Foreskin keratinocyte (primary cell): ENCODE measurements at places on chromosomes 12 and 14. TPM values are rescaled to one million over a fixed set of nuclear protein-coding genes. Genes with fewer than 3 reads are reported as not detected.

GRCh38 chr12:42695490-42695995 is 106.0 kb upstream of the PRICKLE1 start:
- no peak for DNase-seq

- DNase-seq = no peak
Measured at GRCh38 chr12:103548622-103549601, 38.2 kb upstream of the STAB2 start.

GRCh38 chr14:68958553-68958952 is 20.5 kb downstream of the ACTN1 start:
- DNase-seq = no peak

DNA sequence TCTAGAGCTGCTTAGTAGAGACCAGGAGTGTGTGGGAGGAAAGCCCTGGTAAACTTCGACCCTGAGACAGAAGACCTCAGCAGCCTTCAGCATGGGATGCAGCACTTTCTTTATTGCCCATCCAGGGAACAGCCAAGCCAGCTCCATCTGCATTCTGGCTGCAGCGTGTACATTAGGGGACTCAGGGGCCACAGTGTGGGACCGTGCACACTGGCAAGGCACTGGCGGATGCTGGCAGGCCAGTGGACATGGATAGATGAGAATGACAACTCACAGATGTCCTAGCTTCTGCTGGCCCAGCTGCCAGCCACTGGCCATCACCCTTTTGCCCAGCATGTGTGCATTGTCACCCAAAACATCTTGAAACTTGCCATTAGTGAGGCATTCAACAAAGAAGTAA is 12.5 kb downstream of the PLD4 start:
- no peak for DNase-seq

DNA sequence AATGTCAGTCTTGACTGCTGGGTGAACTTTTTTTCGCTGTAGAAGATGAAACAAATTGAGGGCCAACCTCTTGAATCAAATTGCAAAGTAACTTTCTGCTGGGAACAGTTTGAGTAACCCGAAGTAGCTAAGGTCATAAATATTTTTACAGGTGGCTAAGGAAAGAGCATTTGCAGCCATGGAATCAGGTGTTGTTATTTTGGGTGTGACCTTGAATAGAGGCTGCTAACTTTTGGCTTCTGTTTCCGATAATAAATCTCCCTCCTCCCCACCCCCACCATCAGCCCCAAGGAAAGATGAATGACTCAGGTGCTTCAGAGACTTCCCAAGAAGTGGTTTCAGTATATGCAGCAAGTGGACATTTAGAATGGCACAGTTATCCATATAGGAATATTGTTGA is 571.7 kb downstream of the DIO2 start:
- no peak for DNase-seq

DNA sequence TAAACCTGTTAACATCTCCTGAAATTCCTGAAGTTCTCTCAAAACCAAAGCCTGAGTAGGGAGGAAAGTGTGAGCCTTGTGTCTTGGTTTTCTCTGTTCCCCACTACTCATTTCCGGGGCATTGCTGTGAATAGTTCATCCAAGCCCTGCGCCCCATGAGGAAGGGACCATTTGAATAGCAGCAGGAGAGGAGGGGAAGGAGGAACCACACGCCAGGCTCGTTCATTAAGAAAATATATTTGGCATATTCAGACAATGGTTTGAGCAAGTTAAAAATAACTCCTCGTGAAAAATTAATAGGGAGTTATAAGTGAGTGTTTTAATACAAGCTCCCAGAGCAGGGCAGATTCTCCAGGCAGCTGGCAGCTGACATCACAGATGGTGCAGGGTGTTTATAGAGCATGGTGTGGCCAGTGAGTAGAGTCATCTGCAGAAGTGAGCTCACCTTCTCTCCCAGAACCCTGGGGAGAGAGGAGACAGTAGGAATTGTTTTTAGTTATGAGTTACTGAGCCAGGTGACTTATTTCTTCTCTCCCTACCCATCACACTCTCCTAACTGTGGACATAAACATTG is 29.5 kb upstream of the CISTR start:
- DNase-seq = peak; percentile 41

- no peak for DNase-seq
Measured at GRCh38 chr12:47819138-47819895, 386 bp downstream of the HDAC7 start.

DNA sequence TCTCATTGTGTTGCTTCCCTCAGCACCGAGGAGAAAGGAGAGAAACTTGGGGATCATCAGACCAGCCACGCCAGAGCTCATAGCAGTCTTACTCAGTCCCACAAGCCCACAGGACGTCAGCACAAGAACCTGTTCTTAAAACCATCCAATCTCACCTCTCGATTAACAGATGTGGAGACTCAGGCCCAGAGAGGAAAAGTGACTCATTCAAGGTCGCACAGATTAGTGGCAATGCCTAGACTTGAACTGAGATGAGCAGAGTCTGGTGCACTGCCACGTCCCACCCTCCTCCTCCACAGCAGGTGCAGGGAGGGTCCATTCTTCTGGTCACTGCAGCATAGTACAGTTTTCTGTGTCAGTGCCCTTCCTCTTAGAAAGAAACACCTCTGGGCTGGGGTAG is 154.9 kb upstream of the PZP start:
- peak; percentile 73 for DNase-seq

DNA sequence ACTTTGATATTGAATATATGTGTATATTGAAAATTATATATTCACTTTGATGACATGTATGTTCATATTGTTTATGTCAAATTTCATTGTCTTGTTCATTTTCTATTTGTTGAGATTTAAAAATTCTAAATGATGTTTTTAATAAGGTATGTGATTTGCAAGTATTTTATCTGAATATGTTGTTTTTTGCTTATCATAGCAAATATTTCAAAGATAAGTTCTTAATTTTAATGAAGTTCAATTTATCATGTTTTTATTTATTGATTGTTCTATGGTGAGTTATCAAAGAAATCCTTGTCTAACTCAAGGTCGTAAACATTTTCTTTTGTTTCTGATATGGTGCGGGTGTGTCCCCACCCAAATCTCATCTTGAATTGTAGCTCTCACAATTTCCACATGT is 45.2 kb downstream of the OR9K2 start:
- DNase-seq = no peak

- DNase-seq = peak; percentile 34
Measured at GRCh38 chr14:60161196-60162107, 3.7 kb downstream of the DHRS7 start.

DNA sequence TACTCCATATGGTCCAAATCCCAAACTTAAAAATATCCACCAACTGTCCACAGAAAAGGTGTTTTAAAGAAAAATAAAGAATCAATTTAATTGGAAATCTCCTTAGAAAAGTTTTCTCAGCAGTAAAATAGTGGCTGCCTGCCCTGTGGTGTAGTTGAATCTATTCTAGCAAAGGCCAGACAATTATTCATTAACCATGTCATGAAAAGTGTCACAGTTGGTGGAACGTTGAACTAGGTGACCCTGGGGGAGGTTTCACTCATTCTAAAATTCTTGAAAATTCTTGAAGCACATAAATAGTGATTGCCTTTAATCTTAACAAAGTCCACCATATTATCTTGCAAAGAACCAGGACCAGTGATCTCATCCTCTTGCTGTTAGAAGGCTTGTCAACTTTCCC is 78.4 kb upstream of the GZMB start:
- DNase-seq = no peak

DNA sequence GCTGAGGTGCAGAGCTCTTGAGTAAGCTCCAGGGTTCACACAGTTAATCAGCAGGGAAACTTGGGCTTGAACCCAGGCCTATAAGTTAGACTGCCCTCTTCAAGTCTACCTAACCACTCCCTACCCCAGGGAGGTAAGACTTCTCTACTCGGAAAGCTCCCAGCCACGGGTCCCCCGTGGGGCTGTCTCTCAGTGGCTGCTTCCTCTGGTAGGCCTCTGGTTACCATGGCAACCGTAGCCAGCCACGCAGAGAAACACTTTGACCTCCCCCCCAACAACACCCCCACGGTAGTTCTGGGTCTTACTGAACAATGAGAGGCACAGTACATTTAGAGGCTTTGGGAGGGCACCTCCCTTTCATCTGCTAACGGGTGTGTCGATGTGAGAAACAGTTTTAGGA is 245.2 kb downstream of the AACS start:
- DNase-seq = no peak

Gene KRT77
- 0.03 TPM in 1 of 2 replicates, not detected in the other for total RNA-seq

Gene PSEN1
- 30.8 and 35.4 TPM in 2 replicates for total RNA-seq

Gene RNU4-1
- total RNA-seq = 4,069 and 6,144 TPM in 2 replicates

Gene NKX2-8
- total RNA-seq = not detected in 2 replicates

Gene IL22
- not detected in 2 replicates for total RNA-seq

Gene MIP
- not detected in 2 replicates for total RNA-seq

Gene NR2C1
- total RNA-seq = 24.3 and 26.7 TPM in 2 replicates
